ENCODE measurements at places on chromosomes 1 and 21.

GRCh38 chr1:247347477-247348222 lies 16.0 kb upstream of the ZNF496 start:
- no peak for DNase-seq

GRCh38 chr1:117067533-117068370 lies 7.6 kb downstream of the TTF2 start:
- DNase-seq = peak; percentile 47

- no peak for DNase-seq
Measured at GRCh38 chr1:8059161-8059622, 33.1 kb upstream of the ERRFI1 start.

GRCh38 chr1:242871471-242872030 lies 347.1 kb upstream of the PLD5 start:
- no peak for DNase-seq

DNA sequence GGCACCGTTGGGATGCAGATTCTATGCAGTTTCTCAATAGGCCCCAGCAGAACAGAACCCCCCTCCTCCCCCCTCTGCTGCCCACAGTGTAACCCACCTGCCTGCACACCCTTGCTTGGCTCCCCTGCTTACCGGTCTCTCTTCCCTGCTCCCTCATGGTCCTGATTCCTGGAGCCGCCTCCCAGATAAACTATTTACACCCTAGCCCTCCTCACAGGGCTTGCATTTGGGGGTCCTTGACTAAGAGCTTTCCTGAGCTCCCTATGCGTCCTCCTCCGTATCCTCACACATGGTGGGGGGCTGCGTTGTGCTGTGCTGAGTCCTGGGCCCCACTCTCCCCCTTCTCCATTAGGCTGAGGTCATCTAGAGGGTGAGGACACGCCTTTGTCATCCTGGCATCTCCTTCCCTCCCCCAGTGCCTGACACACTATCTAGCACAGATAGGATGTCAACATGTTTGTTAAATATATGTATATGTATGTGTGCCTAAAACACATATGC lies 121.9 kb downstream of the GRIK3 start:
- DNase-seq = no peak

DNA sequence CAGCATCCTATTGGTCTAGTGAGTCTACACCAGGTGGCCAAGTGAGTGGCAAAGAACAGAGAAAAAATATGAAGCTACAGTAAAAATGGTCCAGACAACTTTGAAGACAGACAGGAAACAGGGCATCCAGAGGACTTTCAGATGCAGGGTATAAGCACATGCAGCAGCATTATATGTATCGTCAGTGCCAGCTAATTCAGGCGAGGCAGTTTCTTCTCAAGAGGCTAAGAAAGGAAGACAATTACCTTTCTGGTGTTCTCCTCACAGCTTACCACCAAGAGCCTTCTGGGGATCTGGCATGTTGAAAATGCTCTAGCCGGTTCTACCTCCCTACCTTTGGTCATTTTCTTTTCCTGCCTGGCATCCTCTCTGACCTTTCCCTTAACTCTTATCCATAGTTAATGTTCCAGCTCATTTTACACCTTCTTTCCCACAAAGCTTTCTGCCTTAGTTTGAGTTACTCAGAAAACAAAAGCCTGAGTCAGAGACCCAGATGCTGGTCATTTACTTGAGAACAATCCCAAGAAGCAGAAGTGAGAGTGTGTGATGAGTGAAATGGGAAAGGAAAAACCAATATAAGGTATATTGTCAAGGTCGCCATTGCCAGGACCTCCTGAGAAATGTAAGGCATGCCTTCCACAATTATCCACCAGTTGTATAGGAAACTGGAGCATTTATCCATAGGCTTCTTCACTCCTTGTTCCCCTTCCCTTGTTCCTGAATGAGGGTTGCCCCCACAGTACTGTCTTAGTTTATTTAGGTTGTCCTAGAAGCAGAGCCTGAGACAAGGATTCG lies 444.1 kb downstream of the PLPP3 start:
- no peak for DNase-seq

GRCh38 chr1:111731956-111732355 lies 7.2 kb downstream of the INKA2 start:
- DNase-seq = no peak

GRCh38 chr1:228013935-228014930 lies 7.4 kb downstream of the WNT3A start:
- DNase-seq = no peak

Measured in CD4-positive, alpha-beta T cell treated with Interferon alpha-2 for 1 hour (primary cell).